ENCODE measurements at places on chromosomes 6 and 20. TPM values are rescaled to one million over a fixed set of nuclear protein-coding genes. Genes with fewer than 3 reads are reported as not detected.

DNA sequence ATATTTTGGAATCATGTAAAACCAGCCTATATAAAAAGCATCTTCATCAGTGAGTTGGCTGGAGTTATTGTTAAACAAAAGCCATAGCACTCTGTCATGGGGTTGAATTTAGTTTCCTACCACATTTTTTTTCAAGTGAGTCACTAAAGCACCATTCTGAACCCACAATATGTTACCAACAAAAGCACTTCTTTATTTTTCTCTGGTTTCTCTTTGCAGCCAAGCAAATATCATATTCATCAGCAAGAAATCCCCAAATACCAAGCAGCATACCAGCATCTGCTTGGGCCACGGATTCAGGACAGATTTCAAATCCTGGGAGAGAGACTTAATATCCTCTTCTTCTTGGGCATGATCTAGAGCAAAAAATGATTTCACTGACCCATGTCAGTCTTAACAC is 441.4 kb downstream of the BCKDHB start:
- DNase-seq = peak; percentile 94

- no peak for DNase-seq
Observed at GRCh38 chr6:126055449-126055848, 69.1 kb downstream of the TRMT11 start.

DNA sequence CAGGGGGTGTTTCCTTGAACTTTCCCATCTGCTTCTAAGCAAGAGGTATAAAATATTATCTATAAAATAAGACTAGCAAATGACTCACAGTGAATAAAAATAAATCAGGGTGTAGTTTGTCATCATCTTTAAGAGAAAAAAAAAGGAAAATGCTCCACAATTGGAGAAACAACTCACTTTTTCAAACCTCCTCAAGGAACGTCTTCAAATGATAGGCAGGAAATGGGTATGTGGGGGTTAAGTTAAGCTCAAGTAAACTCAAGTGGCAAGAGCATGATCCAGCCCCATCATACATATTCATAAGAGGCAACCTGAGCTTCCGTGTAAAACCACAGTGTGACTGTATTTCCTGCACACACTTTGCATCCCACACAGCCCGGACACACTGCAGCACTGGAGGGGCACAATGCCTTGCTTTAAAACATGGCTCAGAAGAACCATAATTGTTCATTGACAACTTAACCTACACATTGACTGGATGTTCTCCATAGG is 58.5 kb upstream of the CEP85L start:
- peak; percentile 77 for DNase-seq

DNA sequence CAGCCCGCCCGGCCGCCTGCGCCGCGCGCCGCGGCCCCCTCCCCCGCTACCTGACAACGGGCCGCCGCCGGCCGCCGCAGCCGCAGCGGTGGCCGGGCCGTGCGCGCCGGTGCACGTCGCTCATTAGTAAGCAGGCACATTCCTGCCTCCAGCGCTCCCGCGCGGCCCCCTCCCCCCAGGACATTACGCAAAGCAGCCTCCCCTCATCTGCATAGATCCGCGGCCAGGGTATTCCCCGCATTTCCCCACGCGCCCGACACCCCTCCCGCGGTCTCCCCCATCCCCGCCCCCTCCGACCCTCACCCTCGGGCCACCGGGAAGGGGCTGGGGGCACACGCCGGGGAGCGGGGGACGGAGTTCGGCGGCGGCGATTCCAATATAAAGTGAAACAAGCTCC is at the start of gene HIVEP2:
TSS of gene HIVEP2 (minus strand) at position 128 of the 397 bp plus-strand sequence. CDS start 170,438 bp downstream, outside the sequence.
- peak; percentile 65 for DNase-seq

- DNase-seq = no peak
Observed at GRCh38 chr6:3916211-3916610, 67.0 kb downstream of the FAM50B start.

- DNase-seq = no peak
Observed at GRCh38 chr6:146281651-146282362, 252.9 kb downstream of the GRM1 start.

- no peak for DNase-seq
Observed at GRCh38 chr6:95227351-95227750, 350.0 kb upstream of the MANEA start.

Gene OXT
- total RNA-seq = not detected

DNA sequence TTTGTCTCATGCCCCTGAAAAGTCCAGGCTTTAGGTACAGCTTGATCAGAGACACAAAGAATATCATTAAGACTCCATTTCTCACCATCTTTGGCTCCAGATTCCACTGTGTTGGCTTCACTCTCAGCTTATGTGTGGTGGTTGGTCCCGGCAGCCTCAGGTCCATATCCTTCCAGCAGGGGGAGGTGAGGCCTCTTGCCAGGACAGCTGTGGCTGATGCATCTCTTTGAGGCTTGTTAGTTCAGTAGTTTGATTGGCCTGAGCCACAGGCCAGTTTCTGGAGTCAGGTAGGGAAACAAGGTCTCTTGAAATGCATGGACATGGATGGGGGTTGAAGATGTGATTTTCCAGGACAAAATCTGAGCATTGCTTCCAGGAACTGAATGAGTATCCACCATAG is 62.4 kb downstream of the JAG1 start:
- peak; percentile 63 for DNase-seq

- peak; percentile 56 for DNase-seq
Observed at GRCh38 chr20:34402461-34402860, 39.4 kb downstream of the ITCH start.

DNA sequence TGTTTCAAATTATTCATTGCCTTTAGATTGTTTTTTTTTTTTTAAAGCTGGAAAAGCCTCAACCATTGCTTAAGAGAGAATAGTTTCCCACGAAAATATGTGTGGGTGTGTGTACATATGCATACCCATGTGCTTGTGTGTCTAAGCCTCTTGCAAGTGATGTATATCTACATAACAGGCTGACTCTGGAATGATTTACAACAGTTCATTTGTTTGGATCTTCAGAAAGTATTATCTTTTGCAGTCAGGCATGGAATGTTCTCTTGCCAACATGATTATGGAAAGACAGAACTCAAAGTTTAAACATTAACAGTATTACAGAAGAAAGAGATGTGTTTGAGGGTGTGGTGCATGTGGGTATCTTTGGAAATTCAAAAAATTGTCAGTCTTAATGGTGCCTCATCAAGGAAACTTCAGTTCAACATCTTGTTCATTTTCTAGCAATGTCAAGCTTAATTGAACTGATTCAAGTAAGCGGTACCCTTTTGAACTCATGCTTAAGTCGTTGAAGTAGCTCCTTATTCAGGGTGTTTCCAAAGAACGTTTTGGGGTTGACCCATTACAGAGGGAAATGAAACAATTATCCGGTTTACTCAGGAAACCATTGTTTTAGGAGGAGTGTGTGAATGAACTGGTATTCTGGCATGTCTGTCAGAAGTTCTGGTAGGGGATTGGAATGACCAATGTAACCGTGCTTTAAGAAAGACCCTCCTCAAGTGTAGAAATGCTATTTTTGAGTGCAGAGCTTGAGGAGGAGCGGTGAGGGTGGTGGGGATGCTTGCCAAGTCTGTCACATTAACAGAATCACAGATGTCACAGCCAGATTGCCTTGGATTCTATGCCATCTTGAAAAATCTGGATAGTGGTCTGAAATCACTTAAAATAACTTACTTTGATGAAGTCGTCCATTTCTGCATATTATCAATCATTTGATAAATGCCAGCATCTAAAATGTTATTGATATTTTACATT is 60.3 kb downstream of the ADGRG6 start:
- no peak for DNase-seq

GRCh38 chr6:136066005-136066404 is 184.1 kb downstream of the MTFR2 start:
- peak; percentile 55 for DNase-seq

Gene RAET1E
- total RNA-seq = 1.3 TPM

- no peak for DNase-seq
Observed at GRCh38 chr6:113980937-113981554, 10.1 kb upstream of the HDAC2 start.
